ENCODE measurements at places on chromosomes 5 and 9.

DNA sequence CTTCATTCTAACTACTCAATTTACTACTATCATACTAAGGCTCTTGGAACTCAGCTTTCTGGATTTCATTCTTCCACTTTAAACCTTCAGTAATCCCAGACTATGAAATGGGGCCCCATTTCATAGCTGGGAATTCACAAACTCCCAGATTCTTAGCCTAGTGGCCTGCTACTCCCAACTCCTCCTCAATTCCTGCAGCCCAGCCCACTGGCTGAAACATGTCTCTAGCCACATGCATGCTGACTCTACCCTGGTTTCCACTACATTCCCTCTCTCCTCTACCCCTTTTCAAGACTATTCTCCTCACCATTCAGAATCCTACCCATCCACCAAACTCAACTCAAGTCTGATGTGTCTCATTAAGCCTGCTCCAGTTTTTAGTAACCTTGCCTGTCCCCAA is 370.6 kb downstream of the BNC2 start:
- DNase-seq, result peak; percentile 52

DNA sequence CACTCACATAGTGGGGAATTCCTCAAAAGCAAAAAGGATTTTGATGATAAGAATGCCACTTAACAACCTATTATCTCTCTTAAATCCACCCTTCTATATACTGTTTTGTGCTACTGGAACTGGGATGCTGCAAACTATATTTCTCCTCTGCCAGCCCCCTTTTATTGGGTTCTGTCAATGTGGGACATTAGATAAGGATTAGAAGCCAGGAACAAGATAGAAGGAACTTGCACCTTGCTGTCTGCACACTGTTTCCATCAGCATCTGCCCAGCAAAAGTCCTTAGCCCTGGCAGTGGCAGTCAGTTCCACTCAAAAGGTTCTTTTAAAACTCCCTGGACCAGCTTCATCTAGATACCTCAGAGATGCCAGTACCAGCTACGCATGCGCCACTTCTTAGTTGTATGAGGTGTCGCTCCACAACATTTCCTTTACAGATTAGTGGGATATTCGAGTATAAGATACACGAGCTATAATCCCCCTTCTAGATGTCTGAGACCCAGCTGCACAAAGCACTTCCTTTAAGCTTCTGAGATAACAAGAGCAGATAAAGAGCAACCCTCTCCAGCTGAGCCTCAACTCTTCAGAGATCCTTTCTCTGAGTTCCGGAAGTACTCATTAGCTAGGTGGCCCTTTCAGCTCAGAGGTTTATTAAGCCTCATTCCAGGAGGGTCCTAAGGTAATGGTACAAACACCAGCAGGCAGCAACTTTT is 45.3 kb downstream of the CERT1 start:
- DNase-seq, result no peak

GRCh38 chr9:35048511-35048910 is 23.9 kb downstream of the VCP start:
- no peak for DNase-seq

- DNase-seq, result no peak
These were observed 32.7 kb upstream of the SLC9A3 start for GRCh38 chr5:556909-557441.

- DNase-seq, result no peak
These were observed 1.4 kb downstream of the IL11RA start for GRCh38 chr9:34653151-34654072.

- DNase-seq, result peak; percentile 60
These were observed 2.4 kb downstream of the SYK start for GRCh38 chr9:90803860-90804593.

- DNase-seq, result peak; percentile 31
These were observed 1486.8 kb upstream of the C9orf72 start for GRCh38 chr9:29060041-29060440.

DNA sequence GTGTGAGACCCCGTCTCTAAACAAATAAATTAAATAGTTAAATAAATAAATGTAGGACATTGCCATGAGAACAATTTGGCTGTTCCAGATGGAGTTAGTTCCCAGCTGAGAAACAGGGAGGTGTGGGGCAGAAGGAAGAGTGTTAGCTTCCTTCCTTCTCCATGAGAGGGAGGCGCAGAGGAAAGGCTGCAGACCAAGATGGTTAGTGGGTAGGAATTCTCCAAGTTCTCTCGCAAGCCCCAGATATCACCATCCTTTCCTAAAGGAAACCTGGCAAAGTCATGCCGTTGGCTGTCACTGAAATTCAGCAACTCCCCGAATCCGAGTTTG is 33.1 kb upstream of the RAB14 start:
- no peak for DNase-seq

- no peak for DNase-seq
These were observed 27.3 kb downstream of the NADK2 start for GRCh38 chr5:36214436-36214835.

GRCh38 chr5:17192191-17192590 is 25.2 kb upstream of the BASP1 start:
- no peak for DNase-seq

DNA sequence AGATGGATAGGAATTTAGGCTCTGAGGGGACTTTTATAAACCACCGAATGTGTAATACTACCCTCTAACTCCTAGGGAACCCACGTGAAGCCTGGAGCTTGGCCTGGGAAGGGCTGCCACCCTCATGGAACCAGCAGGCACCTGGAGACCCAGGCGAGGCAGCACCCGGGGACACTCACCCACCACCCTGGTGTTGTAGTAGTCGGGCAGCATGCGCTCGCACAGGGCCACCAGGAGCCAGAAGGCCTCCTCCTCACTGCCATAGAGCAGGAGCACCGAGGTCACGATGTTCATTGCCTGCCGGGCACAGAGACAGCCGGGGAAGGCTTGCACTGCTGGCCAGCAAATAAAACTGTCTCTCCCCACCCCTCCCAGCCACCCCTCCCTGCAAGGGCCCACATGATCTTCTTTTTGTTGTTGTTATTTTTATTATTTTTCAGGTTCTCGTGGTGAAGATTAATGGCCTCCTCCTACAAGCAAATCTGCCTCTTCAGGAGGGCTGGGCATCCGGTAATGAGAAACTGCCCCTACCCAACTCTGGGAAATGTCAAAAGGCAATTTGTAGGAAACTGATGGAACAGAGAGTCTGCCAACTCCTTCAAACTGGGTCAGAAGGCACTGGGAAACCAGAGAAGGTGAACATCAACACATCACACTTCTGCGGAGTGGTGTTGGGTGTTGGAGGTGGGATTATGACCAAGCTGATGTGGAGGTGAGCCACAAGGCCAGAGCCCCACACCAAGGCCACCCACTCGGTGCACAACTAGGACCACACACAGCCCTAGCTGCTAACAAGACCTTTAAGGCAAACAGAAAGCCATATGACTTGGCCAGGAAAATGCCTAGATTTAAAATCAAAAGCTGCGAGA is 17.4 kb upstream of the MRNIP start:
- no peak for DNase-seq

GRCh38 chr5:1506242-1507013 is 17.3 kb downstream of the LPCAT1 start:
- no peak for DNase-seq

DNA sequence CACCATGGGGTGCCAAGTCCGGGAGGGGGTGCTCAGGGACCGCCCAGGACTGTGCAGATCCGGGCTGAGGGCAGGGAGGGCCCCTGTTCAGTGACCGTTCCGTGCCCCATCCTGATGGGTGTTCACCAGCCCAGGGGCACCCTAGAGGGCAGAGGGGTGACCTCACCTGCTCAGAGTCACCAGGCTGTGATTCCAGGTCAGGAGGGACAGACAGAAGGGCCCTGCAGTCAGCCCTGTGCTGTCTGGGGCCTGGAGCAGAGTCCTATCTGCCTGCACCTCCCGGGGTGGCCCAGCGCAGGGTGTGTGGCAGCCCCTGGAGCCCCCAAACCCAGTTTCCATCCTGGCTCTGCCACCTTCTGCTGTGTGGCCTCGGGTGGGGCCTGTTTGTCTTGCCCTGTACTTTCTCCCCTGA is 241.9 kb downstream of the PBX3 start:
- DNase-seq, result no peak

- DNase-seq, result no peak
These were observed 20.5 kb downstream of the CSF1R start for GRCh38 chr5:150065886-150066285.

GRCh38 chr5:95858023-95858461 is 35.5 kb upstream of the GLRX start:
- DNase-seq, result peak; percentile 69

DNA sequence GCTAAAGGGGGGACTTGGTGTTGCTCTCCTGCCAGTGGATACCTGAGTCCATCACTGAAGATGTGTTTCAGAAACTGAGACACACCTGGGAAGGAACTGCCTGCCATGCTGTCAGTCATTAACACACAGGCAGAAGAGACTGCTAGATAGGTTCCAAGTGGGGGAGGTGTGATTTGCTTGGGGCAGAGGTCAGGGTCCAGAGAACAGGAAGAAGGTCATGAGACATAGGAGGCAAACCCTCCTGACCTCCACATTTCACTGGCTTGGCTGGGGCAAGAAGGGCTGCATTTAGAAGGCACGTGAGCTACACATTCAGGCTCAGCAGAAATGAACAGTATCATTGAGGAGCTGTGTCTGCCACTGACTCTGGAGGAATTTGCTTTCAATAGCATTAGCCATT is 215.8 kb downstream of the HSPA4 start:
- DNase-seq, result no peak

- DNase-seq, result peak; percentile 55
These were observed 343.7 kb downstream of the RAB3C start for GRCh38 chr5:58926541-58926935.

- peak; percentile 9 for DNase-seq
These were observed 2.0 kb downstream of the CYFIP2 start for GRCh38 chr5:157267761-157268480.

DNA sequence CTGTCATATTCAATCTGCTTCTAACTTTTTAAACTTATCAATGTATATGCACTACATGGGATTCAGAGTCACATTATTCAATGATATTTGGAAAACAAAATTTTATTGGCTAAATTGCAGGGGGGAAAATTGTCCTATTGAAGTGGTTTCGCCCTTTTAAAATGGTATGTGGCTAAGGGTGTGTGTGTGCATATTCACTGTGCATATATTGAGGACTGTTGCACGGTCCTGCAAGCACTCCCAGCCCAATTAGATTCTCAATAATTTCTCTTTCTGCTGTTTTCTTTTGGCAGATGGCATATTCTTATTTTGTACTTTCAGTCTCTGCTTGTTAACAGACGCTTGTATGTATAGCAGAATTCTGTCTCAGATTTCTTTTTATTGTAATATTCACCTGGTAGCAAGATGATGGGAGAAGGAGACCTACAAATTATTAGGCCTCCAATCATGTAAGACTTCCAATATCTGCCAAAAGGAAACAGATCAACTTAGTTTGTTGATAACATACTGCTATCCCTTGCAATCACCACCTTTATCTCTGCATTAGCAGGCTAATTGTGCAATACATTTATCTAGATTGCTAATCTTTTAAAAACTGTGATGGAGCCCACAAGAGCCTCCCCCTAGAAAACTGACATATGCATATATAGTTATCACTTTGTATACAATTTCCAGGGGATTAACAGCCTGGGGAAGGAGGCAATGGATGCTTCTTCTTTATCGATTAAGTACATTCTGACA is 411.5 kb downstream of the PLK2 start:
- no peak for DNase-seq

DNA sequence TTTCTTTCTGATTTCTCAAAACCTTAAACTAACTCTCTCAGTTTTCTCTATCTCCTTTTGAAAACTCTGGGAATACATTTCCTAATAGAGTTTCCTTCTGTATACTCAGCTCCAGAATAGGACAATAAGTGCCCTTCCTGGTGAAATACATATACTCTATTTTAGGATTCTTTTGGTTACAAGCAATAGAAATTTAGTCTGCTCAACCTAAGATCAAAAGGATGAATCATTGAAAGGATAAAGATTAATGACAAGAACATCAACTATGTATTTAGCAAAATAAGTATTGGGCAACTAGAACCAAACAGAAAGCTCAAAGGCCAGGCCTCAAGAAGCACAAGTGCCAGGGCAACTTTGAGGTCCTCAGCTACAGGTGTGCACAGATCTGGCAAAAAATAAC is 127.1 kb downstream of the ADAMTSL1 start:
- DNase-seq, result no peak

DNA sequence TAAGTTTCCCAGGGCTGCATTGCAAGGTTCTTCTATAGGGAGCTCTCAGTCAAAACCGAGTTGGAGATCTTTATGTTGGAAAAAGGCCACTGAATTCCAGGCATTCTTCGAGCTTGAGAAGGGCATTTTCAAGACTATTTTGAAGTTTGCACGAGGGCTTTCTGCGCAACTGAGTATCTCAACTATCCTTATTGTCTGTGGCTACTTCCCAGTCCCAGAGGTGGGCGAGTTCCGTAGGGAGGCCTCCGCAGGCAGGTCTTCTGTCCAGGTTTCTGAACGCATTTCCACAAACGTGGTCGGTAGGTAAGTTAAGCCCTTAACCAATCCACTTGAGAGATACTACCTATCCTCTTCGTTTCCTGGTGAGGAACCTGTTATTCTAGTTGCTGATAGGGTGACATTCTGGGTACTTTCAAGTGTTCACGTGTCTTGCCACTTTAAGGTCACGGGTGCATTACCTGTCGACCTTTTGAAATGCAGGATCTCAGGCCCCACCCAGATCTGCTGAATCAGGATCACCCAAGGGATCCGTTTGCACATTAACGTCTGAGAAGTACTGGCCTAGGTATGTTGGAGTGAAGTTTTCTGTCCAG is 51.4 kb upstream of the TJP2 start:
- DNase-seq, result no peak

GRCh38 chr9:128160603-128160987 is 530 bp downstream of the BBLN start:
- peak; percentile 51 for DNase-seq

DNA sequence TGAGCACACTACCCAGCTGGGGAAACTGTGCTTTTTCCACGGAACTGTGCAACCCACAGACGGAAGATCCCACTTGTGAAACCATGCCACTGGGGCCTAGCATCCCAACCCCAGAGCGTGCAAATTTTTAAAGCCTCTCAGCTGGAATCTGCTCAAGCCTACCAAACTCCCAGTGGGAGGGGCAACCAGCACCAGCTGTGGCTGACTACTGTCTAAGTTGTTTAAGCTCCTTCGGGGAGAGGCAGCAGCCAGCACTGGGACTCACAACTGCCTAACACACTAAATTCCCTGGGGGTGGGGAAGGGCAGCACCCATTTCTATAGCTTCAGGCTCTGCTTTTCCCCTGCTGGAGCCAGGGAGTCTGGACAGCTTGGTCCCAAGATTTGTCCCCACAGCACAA is 287.6 kb upstream of the MSX2 start:
- peak; percentile 48 for DNase-seq
